Retina (tissue), 1 donor: ENCODE measurements at places on chromosomes 2 and 18.
A peak's percentile ranks its signal among the peaks of the same experiment; 100 is the strongest.

GRCh38 chr2:175577368-175577970, 396.0 kb upstream of the ATP5MC3 start:
- no peak for DNase-seq

GRCh38 chr2:75157435-75157834, 41.9 kb downstream of the TACR1 start:
- DNase-seq, result no peak

GRCh38 chr2:218819093-218819492, 12.5 kb downstream of the PRKAG3 start:
- no peak for DNase-seq

- peak; percentile 40 for DNase-seq
These were observed 91.7 kb upstream of the MCFD2 start for GRCh38 chr2:47007223-47007825.

DNA sequence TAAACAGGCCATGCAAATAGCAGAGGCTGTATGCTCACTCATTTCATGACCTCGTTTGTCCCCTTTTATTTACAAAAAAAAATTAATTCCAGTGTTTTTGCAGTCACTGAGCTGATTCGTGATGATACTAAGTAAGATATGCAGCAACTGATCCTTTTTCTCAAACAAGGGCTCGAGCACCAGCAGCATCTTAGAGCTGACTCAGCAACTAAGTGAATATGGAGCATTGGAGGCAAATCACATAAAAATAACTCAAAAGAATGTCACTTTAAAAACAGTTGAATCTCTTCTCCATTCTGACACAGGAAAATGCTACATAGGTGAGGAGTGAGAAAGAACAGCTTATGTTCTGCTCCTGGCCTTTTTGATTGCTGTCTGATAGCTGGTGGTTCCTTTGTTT, 152.8 kb downstream of the ABCA12 start:
- no peak for DNase-seq

GRCh38 chr18:36974686-36975085, 145.8 kb downstream of the KIAA1328 start:
- no peak for DNase-seq

- no peak for DNase-seq
These were observed 5.0 kb upstream of the FARP2 start for GRCh38 chr2:241350878-241351639.

GRCh38 chr2:171365232-171365631, 68.6 kb downstream of the METTL8 start:
- DNase-seq, result no peak

- DNase-seq, result no peak
These were observed 5.9 kb upstream of the TRABD2A start for GRCh38 chr2:84886791-84887190.

GRCh38 chr18:64807560-64807959, 658.7 kb upstream of the LINC00305 start:
- DNase-seq, result peak; percentile 4

GRCh38 chr2:8064603-8065002, 617.3 kb upstream of the ID2 start:
- DNase-seq, result no peak

- no peak for DNase-seq
These were observed 385.9 kb downstream of the TNS1 start for GRCh38 chr2:217616936-217617335.

GRCh38 chr2:201952187-201952586, 81.5 kb upstream of the FZD7 start:
- DNase-seq, result no peak

- DNase-seq, result no peak
These were observed 28.7 kb upstream of the ROCK2 start for GRCh38 chr2:11373096-11373495.

GRCh38 chr2:217776631-217777030, 226.2 kb downstream of the TNS1 start:
- DNase-seq, result no peak

- no peak for DNase-seq
These were observed 9.9 kb downstream of the COLEC12 start for GRCh38 chr18:490624-491023.
